HepG2 (cell line): ENCODE measurements at places on chromosomes 2 and 18. TPM values are rescaled to one million over a fixed set of nuclear protein-coding genes. Genes with fewer than 3 reads are reported as not detected.
A peak's percentile ranks its signal among the peaks of the same experiment; 100 is the strongest.

The PCARE gene
- total RNA-seq = not detected in 2 replicates

The SLC9A4 gene
- total RNA-seq = not detected in 2 replicates

The ALPG gene
- total RNA-seq = not detected in 2 replicates

The CXCR4 gene
- total RNA-seq = 0.29 and 0.55 TPM in 2 replicates

The MYO1B gene
- total RNA-seq = 89.8 and 134 TPM in 2 replicates

The RAX gene
- total RNA-seq = not detected in 2 replicates

The ALPI gene
- not detected in 2 replicates for total RNA-seq

DNA sequence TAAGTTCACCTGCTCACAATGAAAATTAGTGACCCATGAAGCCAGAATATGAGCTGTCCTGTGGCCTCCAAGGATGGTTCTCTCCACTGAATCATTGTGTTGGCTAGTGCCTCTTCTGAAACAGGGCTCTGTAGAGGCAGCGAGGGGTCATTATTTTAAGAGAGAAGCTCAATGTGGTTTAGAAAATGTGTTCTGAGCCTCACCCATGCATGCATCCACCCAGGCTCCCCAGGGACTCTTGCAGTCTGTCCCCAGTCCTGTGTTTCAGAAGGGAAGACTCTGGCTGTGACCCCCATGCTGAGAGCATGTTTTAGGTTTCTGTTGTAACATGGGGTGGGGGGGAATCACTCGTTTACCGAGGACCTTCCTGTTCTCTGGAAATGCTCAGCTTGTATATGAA is 135.2 kb downstream of the RNF144A start:
- no peaks in the 10 kb centered on the region for H3K4me1 ChIP-seq
- DNase-seq = no peak
- H3K27ac ChIP-seq = no peak overlapping the region
- no peak overlapping the region for H3K4me3 ChIP-seq

DNA sequence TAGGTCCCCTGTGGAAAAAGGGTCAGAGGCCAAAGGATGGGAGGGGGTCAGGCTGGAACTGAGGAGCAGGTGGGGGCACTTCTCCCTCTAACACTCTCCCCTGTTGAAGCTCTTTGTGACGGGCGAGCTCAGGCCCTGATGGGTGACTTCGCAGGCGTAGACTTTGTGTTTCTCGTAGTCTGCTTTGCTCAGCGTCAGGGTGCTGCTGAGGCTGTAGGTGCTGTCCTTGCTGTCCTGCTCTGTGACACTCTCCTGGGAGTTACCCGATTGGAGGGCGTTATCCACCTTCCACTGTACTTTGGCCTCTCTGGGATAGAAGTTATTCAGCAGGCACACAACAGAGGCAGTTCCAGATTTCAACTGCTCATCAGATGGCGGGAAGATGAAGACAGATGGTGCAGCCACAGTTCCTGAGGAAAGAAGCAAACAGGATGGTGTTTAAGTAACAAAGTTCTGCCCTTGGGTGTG is 165.8 kb downstream of the RPIA start:
- peak; percentile 31 for DNase-seq
- no peak overlapping the region for H3K27ac ChIP-seq
- H3K4me3 ChIP-seq = no peak overlapping the region
- H3K4me1 ChIP-seq = peaks cover 7% of the 10 kb centered on the region
- H3K36me3 ChIP-seq = no peaks in the 10 kb centered on the region

DNA sequence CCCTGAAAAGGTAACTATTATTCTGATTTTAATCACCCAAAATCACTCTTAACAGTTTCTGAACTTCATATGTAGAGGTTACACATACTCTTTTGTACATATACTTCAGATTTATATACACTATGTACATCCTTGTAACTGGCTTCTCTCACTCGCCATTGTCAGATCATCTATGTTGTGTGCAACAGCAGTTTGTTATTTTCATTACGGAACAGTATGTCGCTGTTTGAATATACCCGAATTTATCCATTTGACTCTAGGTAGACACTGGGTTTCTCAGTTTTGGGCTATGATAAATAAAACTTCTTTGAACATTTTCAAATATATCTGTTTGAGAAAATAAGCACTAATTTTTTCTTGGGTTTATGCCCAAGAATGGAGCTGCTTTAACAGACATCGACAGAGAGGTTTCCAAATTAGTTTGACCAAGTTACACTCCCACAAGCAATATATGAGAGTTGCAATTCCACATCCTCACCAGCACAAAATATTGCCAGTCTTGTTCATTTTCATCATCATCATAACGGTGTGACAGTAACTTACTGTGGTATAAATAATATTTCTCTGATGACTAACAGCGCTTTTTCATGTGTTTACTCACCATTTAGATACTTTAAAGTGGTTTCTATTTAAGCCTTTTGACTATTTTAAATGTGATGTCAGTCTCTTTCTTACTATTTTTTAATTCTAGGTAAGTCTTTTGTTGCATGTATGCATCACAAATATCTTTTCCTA is 80.9 kb downstream of the SMC6 start:
- H3K4me3 ChIP-seq = no peak overlapping the region
- no peak overlapping the region for H3K27ac ChIP-seq

GRCh38 chr2:105737980-105738657 is 6.6 kb upstream of the NCK2 start:
- H3K4me3 ChIP-seq = no peak overlapping the region
- no peak for DNase-seq
- peaks cover 5% of the 10 kb centered on the region for H3K4me1 ChIP-seq
- H3K27me3 ChIP-seq = peaks cover 26% of the 10 kb centered on the region; the same call in 2 of the 3 replicates
- no peak overlapping the region for H3K27ac ChIP-seq

GRCh38 chr2:102771114-102771513 is 9.3 kb downstream of the TMEM182 start:
- no peaks in the 10 kb centered on the region for H3K4me1 ChIP-seq
- no peaks in the 10 kb centered on the region for H3K27me3 ChIP-seq
- no peak for DNase-seq
- H3K36me3 ChIP-seq = peaks cover 4% of the 10 kb centered on the region

- no peak overlapping the region for H3K27ac ChIP-seq
- no peaks in the 10 kb centered on the region for H3K4me1 ChIP-seq
- H3K27me3 ChIP-seq = no peaks in the 10 kb centered on the region
- no peaks in the 10 kb centered on the region for H3K36me3 ChIP-seq
- DNase-seq = no peak
Measured at GRCh38 chr18:64183665-64184064, 34.8 kb upstream of the LINC00305 start.

DNA sequence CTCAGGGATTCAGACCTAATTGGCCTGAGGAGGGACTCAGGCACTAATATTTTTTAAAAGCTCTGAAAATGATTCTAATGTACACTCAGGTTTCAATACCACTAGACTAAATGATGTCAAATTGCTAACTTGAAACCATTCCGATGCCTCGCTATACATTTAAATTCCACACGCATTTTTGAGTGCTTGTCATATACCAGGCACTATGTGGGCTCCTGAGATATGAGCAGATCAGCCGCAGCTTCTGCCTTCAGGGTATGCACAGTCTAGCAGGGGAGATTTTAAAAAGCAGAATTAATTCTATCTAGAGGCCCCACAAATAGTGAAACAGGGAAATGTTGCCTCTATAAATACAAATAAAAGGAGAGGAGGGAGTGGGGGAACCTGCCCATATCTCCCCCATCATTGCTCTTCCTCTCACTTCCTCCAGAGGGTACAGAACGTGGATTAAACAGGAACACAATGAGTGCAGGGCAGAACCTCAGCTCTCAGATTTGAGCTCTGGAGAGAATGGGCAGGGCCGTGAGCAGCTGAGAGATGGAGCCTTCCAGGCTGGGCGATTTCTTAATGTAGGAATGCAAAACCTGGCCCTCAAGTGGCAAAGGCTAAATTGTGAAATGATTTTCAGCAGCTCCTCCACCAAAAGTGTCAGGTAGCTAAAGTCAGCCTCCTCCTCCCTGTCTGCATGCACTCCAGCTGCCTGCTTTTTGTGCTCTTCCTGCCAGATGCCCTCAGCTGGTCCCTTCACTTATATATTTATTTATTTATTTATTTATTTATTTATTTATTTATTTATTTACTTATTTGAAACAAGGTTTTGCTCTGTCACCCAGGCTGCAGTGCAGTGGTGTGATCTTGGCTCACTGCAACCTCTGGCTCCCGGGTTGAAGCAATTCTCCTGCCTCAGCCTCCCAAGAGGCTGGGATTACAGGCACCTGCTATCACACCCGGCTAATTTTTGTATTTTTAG is 24.6 kb upstream of the LBH start:
- H3K27ac ChIP-seq = no peak overlapping the region
- no peaks in the 10 kb centered on the region for H3K4me1 ChIP-seq
- no peak for DNase-seq
- no peaks in the 10 kb centered on the region for H3K27me3 ChIP-seq
- no peaks in the 10 kb centered on the region for H3K36me3 ChIP-seq

DNA sequence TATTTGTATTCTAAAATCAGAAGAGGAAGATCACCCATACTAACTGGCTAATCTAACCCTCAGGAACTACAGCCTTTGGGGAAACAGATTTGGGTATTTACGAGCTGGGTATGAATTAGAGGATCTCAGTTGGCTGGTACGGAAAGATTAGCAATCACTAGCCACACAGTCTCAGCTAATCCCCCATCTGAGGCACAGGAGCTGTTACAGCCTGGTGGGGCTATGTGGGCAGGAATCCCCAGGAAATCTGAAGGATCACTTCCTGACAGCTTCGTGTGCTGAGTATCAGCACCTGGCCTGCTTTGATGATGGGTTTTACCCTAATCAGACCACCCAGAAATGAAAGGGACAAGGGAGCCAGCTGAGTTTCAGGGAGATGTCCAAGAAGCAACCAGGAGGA is 206.3 kb downstream of the AFF3 start:
- H3K36me3 ChIP-seq = no peaks in the 10 kb centered on the region
- H3K4me1 ChIP-seq = no peaks in the 10 kb centered on the region
- H3K27ac ChIP-seq = no peak overlapping the region
- no peaks in the 10 kb centered on the region; the same call in 1 of the 2 replicates for H3K27me3 ChIP-seq
- H3K4me3 ChIP-seq = no peak overlapping the region

GRCh38 chr2:216653931-216654365 is 20.7 kb downstream of the IGFBP2 start:
- peaks cover 78% of the 10 kb centered on the region for H3K4me1 ChIP-seq
- H3K27ac ChIP-seq = no peak overlapping the region
- peaks cover 15% of the 10 kb centered on the region; the same call in 1 of the 3 replicates for H3K27me3 ChIP-seq
- peak; percentile 59 for DNase-seq
- no peaks in the 10 kb centered on the region for H3K36me3 ChIP-seq
- H3K4me3 ChIP-seq = no peak overlapping the region

DNA sequence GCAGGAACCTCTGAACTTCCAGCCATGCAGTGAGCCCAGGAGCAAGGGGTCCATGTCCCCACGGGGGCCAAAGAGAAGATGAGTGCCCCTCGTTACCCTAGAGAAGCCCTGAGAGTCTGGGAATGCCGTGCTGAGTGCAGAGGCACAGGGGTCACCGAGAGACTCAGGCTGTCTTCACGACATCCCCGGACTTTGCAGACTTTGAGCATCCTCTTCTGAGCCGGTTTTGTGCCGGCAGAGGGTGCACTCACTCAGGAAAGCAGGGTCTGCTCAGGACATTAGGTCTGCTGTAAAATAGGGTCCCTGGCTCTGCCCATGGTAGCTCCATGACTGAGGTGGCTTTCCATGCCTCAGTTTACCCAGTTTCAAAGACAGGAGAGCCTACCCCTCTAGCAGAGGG is 71.0 kb downstream of the GALNT14 start:
- H3K36me3 ChIP-seq = no peaks in the 10 kb centered on the region
- H3K4me3 ChIP-seq = no peak overlapping the region
- no peaks in the 10 kb centered on the region for H3K4me1 ChIP-seq
- no peak overlapping the region for H3K27ac ChIP-seq
- no peak for DNase-seq

- DNase-seq = no peak
- no peaks in the 10 kb centered on the region for H3K27me3 ChIP-seq
- no peaks in the 10 kb centered on the region for H3K36me3 ChIP-seq
- no peak overlapping the region for H3K4me3 ChIP-seq
- no peak overlapping the region for H3K27ac ChIP-seq
- H3K4me1 ChIP-seq = no peaks in the 10 kb centered on the region
Measured at GRCh38 chr2:225165052-225165451, 122.8 kb upstream of the DOCK10 start.

DNA sequence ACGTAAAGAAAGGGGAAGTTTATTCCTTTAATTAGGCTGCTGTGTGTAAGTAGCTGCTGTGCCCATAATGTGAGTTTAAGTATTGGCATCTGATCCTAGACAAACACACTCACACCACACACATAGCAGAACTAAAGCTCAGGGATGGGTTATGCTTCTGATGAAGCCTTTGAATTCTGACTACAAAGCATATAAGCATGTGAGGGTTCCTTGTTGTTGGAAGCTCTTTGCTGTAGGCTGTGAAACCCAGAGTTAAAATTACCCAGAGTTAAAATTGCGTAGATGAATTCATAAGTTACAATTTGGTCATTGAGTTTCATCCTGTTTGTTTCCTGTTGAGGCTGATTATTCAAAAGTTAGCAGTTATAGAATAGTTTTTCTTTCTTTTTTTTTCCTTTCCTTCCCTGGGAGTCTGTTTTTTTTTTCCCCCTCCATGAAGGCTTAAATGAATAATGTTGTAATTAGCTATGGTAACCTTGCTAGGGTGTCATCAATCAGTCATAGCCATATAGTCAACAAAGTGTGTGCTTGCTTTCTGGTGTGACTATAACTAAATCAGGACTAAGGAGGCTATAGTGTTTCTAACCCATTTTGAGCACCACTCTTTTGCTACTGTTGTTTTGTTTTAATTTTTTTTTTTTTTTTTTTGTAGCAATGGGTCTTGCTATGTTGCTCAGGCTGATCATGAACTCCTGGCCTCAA is 426.1 kb downstream of the PARD3B start:
- H3K36me3 ChIP-seq = no peaks in the 10 kb centered on the region
- H3K27ac ChIP-seq = no peak overlapping the region
- H3K4me1 ChIP-seq = no peaks in the 10 kb centered on the region
- H3K4me3 ChIP-seq = no peak overlapping the region
- no peaks in the 10 kb centered on the region for H3K27me3 ChIP-seq
- DNase-seq = no peak

DNA sequence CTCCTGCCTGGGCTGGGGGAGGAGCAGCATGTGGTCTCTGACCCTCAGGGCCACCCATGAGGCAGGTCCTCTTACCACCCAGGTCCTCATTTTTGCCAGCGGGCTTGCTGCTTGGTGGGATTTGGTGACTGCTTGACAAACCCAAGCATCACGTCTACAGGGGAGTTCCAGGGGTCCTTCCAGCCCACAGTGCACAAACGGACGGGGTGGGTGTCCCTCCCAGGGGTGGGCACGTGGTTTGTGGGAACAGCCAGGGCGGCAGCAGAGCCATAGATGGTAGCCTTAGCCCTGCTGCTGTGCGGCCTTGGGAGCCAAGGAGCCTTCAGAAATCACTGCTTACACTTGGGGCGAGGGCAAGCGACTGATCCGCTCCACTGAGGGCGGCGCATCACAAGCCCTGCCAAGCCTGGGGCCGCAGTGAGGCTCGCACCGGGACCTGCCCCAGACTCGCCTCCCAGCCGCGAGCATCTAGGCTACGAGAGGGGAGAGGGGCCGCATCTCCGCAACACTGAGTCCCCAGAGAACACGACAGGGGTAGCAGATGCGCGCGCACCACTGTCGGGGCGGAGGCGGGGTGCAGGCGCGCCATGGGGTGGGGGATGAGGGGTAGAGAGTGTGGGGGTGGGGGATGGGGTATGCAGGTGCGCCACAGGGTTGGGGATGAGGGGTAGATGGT is 36.9 kb downstream of the SNED1 start:
- H3K4me3 ChIP-seq = no peak overlapping the region
- no peak for DNase-seq
- H3K4me1 ChIP-seq = peaks cover 28% of the 10 kb centered on the region
- H3K36me3 ChIP-seq = no peaks in the 10 kb centered on the region
- no peak overlapping the region for H3K27ac ChIP-seq
- H3K27me3 ChIP-seq = peaks cover 23% of the 10 kb centered on the region; the same call in 1 of the 3 replicates

- no peaks in the 10 kb centered on the region for H3K36me3 ChIP-seq
- H3K27me3 ChIP-seq = peaks cover 4% of the 10 kb centered on the region; the same call in 1 of the 3 replicates
- no peak overlapping the region for H3K27ac ChIP-seq
- H3K4me1 ChIP-seq = no peaks in the 10 kb centered on the region
Measured at GRCh38 chr2:221943076-221943810, 355.6 kb downstream of the PAX3 start.
